Hypothalamus (tissue), 51 donors: ENCODE measurements at places on chromosomes 7 and 10.

GRCh38 chr7:138890499-138891445, 90.4 kb downstream of the KIAA1549 start:
- DNase-seq, result no peak

DNA sequence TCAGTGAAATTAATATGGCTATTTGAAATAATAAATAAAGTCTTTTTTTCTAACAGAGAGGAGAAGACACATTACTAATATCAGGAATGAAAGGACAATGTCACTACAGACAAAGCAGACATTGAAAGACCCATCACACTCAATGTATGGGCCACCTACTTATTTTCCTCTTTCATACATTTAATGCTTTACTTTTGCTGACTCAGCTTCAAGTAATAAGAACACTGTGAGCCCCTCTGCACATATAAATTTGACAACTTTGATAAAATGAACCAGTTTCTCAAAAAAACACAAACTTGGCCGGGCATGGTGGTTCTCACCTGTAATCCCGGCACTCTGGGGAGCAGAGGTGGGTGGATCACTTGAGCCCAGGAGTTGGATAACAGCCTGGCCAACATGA, 664.2 kb upstream of the COBL start:
- no peak for DNase-seq

DNA sequence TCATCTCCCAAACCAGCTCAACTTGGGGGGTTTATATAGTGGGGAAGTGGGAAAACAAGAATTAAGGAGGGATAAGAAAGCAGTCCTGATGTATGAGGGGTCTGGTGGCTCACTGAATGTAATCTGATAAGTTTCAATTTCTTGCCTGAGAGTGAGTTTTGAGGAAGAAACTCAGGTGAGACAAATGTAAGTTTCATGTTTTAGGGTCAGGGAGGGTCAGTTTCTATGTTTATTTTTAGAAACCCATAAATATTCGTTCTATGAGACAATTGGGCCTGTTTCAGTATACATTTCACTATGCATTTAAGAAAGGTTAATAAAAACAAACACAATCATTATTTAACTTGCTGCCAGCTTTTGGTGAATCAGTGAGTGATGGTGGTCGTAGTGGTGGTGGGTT, 128.0 kb upstream of the MBL2 start:
- DNase-seq, result no peak

DNA sequence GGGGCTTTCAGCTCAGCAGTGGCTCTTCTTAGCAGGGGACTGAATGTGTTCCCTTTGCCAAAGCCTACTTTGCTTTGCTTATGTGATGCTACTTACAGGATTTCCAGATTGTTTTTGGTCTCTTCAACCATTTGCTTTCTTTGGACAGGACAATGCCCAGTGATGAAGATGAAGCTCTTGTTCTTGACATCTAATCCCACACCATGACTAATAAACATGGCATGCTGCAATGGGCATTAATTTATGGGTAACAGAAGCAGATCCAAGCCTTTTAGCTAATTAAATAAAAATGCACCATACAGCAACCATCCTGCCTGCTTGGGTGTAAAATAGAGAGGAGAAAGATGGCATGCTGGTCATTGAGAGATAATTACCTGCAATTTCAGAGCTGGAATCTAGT, 175.5 kb upstream of the ITGB1 start:
- no peak for DNase-seq

DNA sequence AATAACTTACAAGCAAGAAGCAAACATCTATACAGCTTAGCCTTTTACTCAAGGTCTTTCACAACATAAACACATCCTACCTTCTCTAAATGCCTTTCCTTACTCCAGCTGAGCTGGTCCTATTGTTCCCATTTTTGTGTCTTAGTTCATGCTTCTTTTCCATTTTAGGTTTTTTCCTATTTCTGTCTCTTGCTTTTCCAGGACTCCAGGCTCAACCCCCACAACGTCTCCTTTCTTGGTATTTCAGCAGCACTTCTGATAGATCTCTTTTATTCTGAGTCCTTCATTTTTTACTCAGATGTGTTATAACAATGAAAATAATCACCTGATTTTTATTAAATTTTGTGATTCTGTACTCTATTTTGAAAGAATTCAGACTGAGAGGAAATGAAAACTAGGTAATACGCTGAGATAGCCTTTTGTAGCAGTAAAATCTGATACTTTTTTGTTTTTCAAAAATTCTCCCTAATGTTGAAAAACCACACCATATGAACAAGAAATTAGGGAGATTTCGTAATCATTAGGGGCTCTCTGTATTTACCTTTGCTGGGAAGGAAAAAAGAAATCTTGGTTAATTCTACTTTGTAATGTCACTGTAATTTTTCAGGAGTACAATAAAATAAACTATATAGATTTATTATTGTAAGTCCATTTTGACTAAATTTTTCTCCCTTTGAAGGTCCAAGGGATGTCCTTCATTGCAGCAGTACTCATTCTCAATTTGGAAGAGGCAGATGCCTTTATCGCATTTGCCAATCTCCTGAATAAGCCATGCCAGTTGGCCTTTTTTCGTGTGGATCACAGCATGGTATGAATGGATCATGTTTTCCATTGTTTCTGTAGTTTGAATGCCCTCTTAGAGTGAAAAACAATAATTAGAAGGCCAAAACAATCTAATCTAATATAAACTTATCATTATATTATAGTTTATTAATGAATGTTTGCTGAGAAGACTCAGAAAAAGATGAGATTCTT, 24.0 kb upstream of the HELLS start:
- no peak for DNase-seq
